ENCODE measurements at places on chromosomes 2 and 18.

- DNase-seq = no peak
Observed at GRCh38 chr2:95331606-95332005, 34.5 kb downstream of the KCNIP3 start.

DNA sequence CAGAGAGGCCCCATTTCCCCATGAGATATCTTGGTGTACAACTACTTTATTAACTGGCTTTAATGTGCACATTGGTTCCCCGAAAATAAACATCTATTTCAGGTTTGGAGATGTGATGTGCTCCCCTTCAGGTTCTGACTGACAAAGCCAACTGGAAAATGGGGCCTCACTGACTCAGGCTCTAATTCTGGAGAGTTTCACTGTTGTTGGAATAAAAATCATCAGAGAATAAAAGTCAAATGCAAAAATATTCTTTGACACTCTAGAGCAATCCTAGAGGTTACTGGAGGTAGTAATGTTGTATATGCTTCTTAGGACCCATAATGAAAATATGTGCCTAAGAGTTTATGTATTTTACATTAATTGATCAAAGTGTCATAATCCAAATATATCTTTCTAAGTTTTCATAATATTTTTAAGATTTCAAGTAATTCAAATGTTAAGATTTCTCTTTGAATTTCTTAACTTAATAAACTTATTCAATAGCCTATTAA, 189.9 kb upstream of the COL3A1 start:
- DNase-seq = no peak

GRCh38 chr18:77006305-77007175, 126.0 kb downstream of the MBP start:
- DNase-seq = no peak

DNA sequence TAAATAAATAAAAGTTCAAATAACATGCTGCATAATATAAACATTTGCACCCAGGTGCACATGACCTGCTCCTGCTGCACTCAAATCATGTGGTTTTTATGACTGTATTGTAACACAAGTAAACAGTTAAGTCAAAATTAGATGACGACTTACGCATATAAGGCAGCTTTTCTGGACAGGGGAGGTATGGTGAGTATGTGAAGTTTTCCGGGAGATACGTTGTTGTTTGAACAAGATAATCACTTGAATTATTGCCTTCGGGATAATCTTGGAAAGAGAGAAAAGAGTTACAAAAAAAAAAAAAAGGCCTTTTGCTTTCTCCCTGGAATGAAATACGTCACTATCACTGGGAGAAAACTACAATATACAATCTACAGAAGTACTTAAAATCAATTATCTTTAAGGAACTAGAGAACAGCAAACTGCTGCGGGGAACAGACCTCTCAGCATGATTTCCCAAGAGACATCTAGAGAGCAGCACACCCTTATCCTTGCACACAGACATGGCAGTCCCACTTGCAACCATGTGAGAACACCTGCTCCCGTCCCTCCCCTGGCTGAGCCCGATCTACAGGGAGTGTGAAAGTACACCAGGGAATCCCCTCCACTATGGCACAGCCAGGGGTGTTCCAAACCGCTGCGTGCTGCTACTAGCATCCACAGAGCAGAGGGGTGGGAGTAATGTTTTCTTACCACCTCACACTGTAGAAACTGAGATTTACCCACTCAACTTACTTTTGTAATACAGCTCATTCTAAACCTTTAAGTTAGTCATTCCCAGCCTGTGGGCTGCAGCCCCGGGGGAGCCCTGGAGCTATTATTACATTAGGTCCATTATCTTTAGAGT, 26.3 kb downstream of the B4GALT6 start:
- DNase-seq = no peak
